Camera-type eye (tissue), 1 donor: ENCODE measurements at places on chromosomes 3 and 15. TPM values are rescaled to one million over a fixed set of nuclear protein-coding genes. Genes with fewer than 3 reads are reported as not detected.

Gene SLC24A5
- 22.1 TPM for total RNA-seq

Gene CLDN16
- 0.16 TPM for total RNA-seq

Gene SLC4A7
- total RNA-seq, result 114 TPM

Gene TMCO5A
- total RNA-seq, result not detected

Gene TMEM212
- total RNA-seq, result not detected

Gene NANOGP8
- total RNA-seq, result not detected

Gene IREB2
- 85.2 TPM for total RNA-seq

Gene SEMA7A
- total RNA-seq, result 14.7 TPM

Gene CDCP1
- 2.2 TPM for total RNA-seq
